Activated CD8-positive, alpha-beta T cell treated with anti-CD3 and anti-CD28 coated beads for 36 hours (primary cell): ENCODE measurements at places on chromosomes 6 and 20.
A peak's percentile ranks its signal among the peaks of the same experiment; 100 is the strongest.

GRCh38 chr6:89581689-89582088 is 56.9 kb downstream of the LYRM2 start:
- DNase-seq = no peak

DNA sequence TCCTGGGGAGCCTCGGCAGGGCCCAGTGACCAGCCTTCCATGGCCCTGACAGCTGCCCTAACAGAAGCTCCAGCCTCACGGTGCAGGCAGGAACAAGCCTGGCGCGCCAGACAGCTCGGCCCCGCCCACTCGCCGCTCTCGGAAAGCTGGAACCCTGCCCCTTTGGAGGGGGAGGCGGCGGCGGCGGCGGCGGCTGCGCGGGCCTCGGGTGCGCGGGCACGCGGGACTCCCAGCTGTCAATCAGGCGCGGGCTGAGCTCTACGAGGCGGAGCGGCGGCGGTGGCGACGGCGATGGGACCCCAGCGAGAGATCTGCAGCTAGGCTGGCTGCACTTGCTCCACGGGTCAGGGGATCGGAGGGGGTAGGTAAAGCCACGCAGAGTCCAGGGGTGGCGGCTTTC is at the start of gene NRSN1:
Gene NRSN1 (plus strand): TSS at position 236 of the 400 bp plus-strand sequence. CDS start 8,113 bp downstream, outside the sequence.
- DNase-seq = peak; percentile 6

DNA sequence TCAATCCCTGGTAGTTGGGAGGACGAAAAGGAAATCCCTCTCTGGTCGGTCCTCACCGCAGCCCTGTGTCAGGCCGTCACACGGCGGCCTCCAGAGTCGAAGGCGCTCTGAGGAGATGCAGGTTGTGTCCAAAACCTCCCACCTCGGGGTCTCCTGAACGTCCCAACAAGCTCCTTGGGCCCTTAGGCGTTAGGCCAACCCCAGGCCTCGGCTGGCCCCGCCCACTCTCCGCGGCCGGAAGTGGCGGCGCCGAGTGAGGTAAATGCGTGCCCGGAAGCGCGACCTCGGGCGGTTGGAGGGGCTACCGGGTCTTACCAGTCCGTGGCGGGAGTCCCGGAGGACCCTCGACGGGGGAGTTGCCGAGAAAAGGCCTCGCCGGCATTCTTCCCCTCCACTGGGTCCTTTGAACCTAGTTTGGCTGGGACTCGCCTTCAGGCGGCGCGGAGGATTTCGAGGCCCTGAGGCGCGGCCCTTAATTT is at the start of gene TDRD6:
Gene TDRD6 (plus strand): TSS at position 267 of the 479 bp plus-strand sequence. CDS start 244 bp downstream, outside the sequence.
- no peak for DNase-seq

GRCh38 chr6:117272032-117272866 is 6.9 kb downstream of the VGLL2 start:
- no peak for DNase-seq

DNA sequence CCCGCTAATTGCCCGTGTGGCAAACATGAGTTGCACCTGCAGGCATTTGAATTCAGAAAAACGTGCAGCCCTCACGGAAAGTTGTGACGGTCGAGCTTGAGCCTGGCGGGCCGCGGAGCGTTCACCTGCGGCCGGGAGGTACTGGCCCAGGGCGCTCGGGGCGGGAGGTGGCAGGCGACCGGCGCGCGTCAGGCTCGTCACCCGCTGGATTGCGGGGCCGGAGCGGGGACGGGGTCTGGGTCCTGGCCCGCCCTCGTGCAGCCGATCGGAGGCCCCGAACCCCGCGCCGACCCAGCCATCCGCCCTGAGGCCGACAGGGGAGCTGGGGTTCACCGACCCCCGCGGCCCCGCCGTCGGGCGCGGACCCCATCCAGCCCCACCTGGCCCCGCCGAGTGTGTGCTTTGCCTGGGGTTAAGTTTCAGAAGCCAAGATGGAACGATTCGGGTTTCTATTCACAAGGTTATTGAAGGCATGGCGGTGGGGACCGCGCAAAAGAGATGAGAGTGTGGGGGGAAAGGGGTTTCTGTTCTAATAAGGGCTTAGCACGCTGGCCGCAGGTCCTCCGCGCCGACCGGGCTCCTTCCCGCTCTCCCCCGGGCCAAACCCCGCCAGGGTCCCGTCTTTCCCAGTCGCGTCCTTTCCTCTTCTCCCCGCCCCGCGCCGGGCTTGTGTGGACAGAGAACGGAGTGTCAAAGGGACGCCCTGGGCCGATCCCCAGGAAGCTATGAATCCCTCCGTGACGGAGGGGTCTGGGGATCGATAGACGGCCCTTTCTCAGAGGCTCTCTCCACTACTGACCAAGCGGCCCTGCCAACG is 1.6 kb upstream of the HEY2 start:
- peak; percentile 49 for DNase-seq

DNA sequence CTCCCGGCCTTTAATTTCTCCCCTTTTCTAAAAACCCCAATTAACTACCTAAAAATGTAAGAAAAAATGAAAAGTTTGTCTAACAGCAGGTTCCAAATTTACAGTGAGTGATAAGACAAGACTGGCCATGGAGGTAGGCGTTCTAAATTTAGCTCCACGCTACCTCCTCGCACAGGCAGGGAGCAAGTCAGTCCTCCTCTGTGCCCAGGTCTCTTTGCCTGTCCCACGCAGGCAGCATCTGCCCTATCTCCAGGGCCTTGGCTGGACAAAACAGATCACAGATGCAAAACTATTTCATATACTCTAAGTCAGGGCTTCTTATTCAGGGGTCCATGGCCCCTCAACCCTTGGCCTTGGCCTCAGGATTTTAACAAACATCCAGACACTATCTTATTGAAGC is 98.0 kb upstream of the JARID2 start:
- no peak for DNase-seq

GRCh38 chr20:11301699-11302098 is 616.0 kb upstream of the BTBD3 start:
- no peak for DNase-seq
